ENCODE measurements at places on chromosomes 2 and 18.

- no peak for DNase-seq
Measured at GRCh38 chr2:96097951-96098823, 18.2 kb downstream of the ADRA2B start.

- DNase-seq: no peak
Measured at GRCh38 chr2:215882689-215883088, 130.7 kb downstream of the MREG start.

DNA sequence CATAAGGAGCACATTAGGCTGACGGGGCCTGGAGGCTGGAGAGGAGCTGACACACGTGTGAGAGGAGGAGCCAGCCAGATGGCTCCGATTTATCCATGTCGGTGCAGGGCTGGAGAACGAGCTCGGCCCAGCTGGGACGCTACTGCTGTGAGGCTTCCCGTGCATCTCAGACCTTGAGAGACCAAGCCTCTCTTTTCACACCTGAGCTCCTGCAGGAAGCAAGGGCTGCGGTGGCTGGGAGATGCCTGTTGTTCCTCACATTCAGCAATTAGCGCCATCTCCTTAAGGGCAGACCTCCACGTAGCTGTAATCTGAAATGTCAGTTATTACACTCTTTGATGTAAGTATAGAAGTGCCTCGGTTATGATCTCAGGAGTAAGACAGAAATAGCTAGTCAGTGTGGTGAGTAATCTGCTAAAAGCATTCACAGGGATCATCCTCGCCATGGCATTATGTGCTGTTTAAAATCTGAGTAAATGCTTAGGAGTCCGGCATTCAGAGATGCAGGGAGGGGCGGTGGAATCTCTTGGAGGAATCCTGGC, 107.9 kb downstream of the PRKCE start:
- no peak for DNase-seq

GRCh38 chr2:148058641-148059040, 37.8 kb downstream of the MBD5 start:
- no peak for DNase-seq

- DNase-seq: no peak
Measured at GRCh38 chr2:1541819-1542475, 128.7 kb downstream of the TPO start.
